ENCODE measurements at places on chromosomes 11 and 22.

- DNase-seq, result no peak
These were observed 11.2 kb downstream of the KREMEN1 start for GRCh38 chr22:29083933-29084591.

DNA sequence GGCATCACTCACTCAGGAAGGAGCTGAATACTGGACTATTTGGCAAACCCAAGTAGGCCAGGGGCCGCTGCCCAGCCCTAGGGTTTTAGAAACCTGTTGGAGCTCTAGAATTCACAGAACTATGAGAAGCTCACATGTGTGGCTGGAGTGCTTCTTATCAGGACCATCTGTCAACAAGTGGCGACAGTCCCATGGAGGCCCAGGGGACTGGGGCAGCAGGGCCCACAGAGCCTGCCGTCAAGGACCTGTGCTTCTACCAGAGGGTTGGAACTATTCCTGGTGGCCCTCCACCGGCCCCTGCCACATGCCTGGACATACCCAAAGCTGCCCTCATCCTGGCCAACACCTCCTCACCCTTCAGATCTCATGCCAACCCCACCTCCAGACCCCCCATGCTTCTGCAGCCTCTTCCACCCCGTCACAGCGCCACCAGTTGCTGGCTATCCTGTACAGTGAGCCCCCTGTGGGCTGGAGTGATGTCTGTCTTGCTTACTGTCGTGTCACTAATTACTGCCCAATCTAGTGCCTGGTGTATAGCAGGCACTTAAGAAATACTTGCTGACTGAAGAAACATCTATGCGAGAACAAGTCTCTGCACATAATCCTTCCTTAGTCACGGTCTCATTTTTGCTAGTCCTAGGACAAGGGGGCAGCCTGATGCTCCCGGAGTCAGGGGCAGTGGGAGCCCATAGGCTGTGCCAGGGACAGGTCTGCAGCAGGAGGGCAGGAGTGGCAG lies 27.2 kb upstream of the RASL10A start:
- no peak for DNase-seq

- no peak for DNase-seq
These were observed 21.5 kb downstream of the FADS3 start for GRCh38 chr11:61869708-61870451.

DNA sequence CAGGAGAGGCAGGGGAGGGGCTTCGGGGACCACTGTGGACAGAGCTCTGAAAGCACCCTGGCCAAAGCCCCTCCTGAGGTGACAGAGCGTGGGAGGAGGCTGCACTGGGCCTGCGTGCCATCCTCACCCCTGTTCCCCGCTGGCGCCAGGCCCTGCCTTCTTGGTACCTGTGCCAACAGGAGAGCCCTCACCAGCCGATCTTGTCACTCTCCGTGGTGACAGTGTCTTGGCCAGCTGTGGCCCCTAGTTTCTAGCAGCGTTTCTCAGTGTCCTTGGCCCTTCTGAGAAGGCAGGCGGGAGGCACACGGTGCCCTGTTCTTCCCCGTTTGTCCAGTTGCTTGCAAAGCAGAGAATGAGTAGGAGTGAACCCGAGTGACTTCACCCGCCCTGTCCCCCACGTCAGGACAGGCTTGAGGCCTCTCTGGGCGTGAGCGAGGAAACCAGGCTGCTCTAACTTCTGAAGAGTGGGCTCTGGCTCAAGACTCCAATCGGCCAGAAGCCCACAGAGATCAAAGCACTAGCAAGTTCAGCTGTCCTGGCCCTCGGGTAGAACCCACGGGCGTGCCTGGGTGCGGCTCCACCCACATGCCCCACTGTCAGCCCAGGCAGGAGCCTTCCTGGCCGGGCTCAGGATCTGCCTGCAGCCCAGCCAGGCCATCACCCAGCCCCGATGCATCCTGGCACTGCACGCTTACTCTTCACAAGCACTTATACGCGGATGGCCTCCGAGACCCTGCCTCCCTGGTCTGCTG lies 60.2 kb upstream of the EMID1 start:
- DNase-seq, result no peak

DNA sequence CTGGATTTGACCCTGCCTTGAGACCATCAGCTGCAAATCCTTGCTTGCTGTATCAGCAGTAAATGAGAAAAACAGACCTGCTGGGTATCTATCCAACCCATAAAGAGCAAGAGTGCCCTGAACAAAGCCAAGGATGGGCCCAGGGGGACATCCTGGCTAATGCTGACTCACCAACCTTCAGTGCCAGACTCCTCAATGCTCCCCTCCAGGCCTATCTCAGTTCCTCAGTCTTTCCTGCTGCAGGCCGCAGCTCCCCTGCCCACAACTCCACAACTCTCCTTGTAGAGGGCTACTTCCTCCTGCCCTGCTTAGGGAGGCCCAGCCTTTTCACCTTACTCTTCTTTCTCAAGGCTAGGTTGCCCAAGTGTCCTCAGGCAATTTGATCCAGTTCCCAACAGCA lies 2.6 kb downstream of the LAMTOR1 start:
- DNase-seq, result no peak

All from activated CD4-positive, alpha-beta T cell treated with anti-CD3 and anti-CD28 coated beads, Interleukin-2, amount 50 U/mL, for 48 hours (primary cell).